Amygdala (tissue), 56 donors: ENCODE measurements at places on chromosomes 1 and 21.

GRCh38 chr1:151989211-151989862 is 4.3 kb downstream of the S100A10 start:
- peak; percentile 8 for DNase-seq

DNA sequence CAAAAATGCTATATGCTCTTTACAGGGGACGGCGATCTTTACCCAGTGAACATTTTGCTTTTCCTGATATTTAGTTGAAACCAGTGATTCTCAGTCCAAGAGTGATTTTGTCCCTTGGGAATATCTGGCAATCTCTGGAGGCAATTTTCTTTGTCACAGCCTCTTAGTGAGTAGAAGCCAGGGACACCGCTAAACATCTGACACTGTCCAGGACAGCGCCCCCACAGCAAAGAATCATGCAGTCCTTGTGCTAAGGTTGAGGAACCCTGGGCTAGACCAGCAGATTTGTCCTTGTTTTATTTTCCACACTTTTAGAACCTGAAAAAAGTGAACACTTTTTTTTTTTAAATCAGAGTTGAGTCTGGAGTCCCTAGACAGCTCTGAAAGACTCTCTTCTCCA is 13.1 kb downstream of the EVA1C start:
- DNase-seq: no peak

DNA sequence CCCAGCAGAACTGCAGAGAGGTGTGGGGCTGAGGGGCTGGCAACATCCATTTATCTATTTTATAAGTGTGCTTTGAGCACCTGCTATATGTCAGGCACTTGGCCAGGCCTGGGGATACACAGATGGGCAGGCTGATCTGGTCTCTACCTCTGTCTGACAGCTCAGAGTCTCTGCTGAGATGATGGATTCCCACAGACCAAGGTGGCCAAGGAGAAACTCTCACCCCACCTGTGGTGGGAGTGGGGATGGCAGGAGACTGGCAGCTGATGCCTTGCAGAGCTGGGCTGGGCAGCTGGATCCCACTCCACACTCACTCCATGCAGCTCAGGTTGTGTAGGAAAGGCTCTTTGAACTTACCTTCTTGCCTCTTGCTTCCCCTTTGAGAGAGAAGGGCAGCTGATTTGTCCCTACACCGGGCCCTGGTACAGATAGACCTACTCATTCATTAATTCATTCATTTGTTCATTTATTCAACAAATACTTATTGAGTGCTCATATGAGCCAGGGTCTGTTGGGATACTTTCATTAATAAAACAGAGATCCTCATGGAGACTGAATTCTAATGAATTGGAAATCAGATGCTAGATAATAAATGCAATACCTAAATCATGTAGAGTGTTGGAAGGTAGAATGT is 9.0 kb downstream of the ADORA1 start:
- no peak for DNase-seq

DNA sequence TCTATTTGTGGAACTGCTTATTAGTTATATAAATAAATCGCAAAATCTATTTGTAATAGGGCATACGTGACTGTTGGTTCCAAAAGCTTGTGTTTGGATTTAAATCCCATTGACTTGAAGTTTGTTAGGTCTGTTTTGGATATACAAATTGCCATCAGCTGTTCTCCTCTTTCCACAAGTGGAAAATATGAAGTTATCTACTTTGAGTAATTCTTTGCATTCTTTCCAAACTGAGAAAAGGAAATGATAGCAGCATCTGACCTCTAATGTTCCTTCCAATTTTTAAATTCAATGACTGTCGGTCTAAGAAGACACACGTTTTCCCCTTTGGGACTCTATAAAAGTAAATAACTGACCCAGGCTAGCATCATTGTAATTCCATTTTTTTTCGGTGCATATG is 165.7 kb upstream of the SGIP1 start:
- no peak for DNase-seq

- no peak for DNase-seq
Measured at GRCh38 chr1:218369688-218370511, 24.8 kb downstream of the TGFB2 start.

GRCh38 chr1:44717156-44717555 is 13.8 kb downstream of the RNU5D-1 start:
- no peak for DNase-seq
